ENCODE measurements at places on chromosomes 11 and 22. TPM values are rescaled to one million over a fixed set of nuclear protein-coding genes. Genes with fewer than 3 reads are reported as not detected.

Gene ST3GAL4
- total RNA-seq, result 307 TPM

Gene GALNT18
- total RNA-seq, result 4.6 TPM

Gene ELF5
- not detected for total RNA-seq

Gene IGF2
- total RNA-seq, result not detected

Gene MUC15
- total RNA-seq, result 4.2 TPM

Gene UBXN1
- total RNA-seq, result 324 TPM

Gene ASRGL1
- total RNA-seq, result 22.9 TPM

Gene APOA4
- not detected for total RNA-seq

Gene KLHDC7B
- not detected for total RNA-seq

Gene SMC1B
- total RNA-seq, result not detected

Gene GP1BB
- total RNA-seq, result 1.6 TPM

Gene PLAAT3
- 69.7 TPM for total RNA-seq

Gene UCP2
- total RNA-seq, result 3.0 TPM

Gene KRTAP5-7
- not detected for total RNA-seq

Gene SCGB1A1
- not detected for total RNA-seq

Gene SLC6A5
- total RNA-seq, result not detected

Gene UBQLNL
- not detected for total RNA-seq

Gene TMPRSS6
- not detected for total RNA-seq

Gene HSD17B12
- 58.1 TPM for total RNA-seq

Gene USP47
- total RNA-seq, result 30.9 TPM

Gene TP53AIP1
- not detected for total RNA-seq

Gene CRYBB2
- total RNA-seq, result 0.15 TPM

Gene TPBGL
- not detected for total RNA-seq

Gene OR11H1
- total RNA-seq, result not detected

Gene TUBA8
- 0.72 TPM for total RNA-seq

Gene SYT8
- total RNA-seq, result not detected

Gene MOV10L1
- 0.11 TPM for total RNA-seq

Gene ZNF214
- 1.3 TPM for total RNA-seq

Gene ESAM
- 0.75 TPM for total RNA-seq

Gene CNTN5
- 3.6 TPM for total RNA-seq

Gene KLHL35
- total RNA-seq, result 3.3 TPM

Gene ALX4
- total RNA-seq, result 0.21 TPM

Gene NFAM1
- total RNA-seq, result not detected

Gene CDC45
- total RNA-seq, result 62.4 TPM

Gene OR5P2
- total RNA-seq, result not detected

Gene HEPHL1
- total RNA-seq, result not detected

Gene USH1C
- total RNA-seq, result not detected

Gene UBQLN3
- total RNA-seq, result not detected

Data from A375 (cell line).